SJSA1 (cell line): ENCODE measurements at places on chromosomes 4 and X. TPM values are rescaled to one million over a fixed set of nuclear protein-coding genes. Genes with fewer than 3 reads are reported as not detected.

Gene WNK3
- total RNA-seq, result 0.05 TPM in 1 of 2 replicates, not detected in the other

DNA sequence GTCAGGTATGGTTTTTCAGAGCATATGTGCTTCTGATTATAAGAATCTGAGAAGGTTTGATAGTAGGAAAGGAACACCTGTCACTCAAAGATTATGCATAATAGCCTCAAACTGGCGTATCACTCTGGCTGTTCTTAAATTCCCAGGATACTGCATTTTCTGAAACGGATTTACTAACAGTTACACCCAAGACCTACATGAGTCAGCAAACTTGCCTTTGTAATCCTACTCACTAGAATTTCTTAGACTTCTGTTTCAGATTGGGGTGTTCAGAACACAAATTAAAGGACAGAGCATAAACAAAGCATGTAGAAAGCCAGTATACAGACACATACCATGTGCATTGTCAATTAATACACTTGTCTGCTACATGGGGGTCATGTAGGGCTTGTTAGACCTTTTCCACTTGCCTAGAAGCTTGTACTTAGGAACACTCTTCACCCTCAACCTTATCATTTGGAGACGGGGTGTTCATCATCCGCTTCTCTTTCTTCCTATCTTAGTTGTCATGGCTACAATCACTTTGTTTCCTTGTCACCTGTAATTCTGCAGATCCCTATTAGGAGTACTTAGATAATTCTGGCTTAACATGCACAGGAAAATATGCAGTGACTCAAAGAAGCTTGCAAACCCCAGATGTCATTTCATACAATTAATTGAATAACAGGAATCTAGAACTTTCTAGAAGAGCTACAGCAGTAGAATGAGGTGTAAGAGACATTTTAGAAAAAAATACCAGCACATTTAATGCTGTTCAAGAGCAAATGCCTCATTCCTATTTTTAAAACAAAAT, 593.0 kb upstream of the TENM3 start:
- DNase-seq, result no peak

Gene OTC
- total RNA-seq, result not detected in 2 replicates

Gene FGFR3
- 10.2 and 13.8 TPM in 2 replicates for total RNA-seq

GRCh38 chrX:104135677-104136076, 21.1 kb downstream of the SLC25A53 start:
- DNase-seq, result no peak

Gene PCYT1B
- not detected in 2 replicates for total RNA-seq

DNA sequence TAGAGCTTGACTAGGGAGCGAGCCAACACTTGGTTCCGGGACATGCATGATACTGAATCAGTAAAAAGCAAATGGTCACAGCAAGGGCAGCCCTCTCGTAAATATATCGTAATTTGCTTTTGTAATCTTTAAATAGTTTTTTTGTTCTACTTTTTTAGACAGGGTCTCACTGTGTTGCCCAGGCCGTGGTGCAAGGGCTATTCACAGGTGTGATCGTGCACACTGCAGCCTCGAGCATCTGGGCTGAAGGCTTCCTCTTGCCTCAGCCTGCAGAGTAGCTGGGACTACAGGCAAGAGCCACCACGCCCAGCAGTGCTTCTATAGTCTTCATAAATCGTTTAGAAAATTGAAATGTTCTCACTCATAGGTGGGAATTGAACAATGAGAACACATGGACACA, 309.7 kb downstream of the TENM3 start:
- DNase-seq, result no peak

Gene SPANXB1
- not detected in 2 replicates for total RNA-seq

- DNase-seq, result no peak
Observed at GRCh38 chr4:142974328-142974727, 128.2 kb upstream of the INPP4B start.

Gene JCHAIN
- total RNA-seq, result not detected in 2 replicates

Gene SULT1B1
- not detected in 2 replicates for total RNA-seq

DNA sequence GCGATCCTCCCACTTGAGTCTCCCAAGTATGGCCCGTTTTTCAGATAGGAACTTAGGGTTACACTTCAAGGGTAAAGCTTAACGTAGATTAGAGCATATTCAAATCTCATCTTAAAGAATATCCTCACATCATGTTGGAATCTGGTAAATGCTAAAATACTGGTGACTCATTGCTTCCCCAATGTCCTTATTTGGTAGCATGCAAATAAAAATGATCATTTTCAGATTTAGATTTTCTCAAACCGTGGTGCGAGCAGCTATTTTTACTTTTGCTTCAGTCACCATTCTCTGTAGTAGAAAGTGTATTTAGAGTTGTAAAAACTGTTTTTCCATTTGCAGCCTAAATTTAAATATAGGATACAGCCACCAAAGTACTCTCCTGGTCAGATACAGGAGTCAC, 101.5 kb upstream of the MAML3 start:
- DNase-seq, result peak; percentile 24
